Suppressor macrophage treated with lipopolysaccharide for 1 hour (primary cell): ENCODE measurements at places on chromosomes 3 and 15.

- no peak for DNase-seq
Measured at GRCh38 chr3:57757642-57758297, 1.7 kb downstream of the SLMAP start.

- DNase-seq, result peak; percentile 16
Measured at GRCh38 chr15:47711655-47712054, 5.7 kb upstream of the SEMA6D start.

GRCh38 chr3:142118911-142119310, 30.4 kb downstream of the TFDP2 start:
- DNase-seq, result no peak

DNA sequence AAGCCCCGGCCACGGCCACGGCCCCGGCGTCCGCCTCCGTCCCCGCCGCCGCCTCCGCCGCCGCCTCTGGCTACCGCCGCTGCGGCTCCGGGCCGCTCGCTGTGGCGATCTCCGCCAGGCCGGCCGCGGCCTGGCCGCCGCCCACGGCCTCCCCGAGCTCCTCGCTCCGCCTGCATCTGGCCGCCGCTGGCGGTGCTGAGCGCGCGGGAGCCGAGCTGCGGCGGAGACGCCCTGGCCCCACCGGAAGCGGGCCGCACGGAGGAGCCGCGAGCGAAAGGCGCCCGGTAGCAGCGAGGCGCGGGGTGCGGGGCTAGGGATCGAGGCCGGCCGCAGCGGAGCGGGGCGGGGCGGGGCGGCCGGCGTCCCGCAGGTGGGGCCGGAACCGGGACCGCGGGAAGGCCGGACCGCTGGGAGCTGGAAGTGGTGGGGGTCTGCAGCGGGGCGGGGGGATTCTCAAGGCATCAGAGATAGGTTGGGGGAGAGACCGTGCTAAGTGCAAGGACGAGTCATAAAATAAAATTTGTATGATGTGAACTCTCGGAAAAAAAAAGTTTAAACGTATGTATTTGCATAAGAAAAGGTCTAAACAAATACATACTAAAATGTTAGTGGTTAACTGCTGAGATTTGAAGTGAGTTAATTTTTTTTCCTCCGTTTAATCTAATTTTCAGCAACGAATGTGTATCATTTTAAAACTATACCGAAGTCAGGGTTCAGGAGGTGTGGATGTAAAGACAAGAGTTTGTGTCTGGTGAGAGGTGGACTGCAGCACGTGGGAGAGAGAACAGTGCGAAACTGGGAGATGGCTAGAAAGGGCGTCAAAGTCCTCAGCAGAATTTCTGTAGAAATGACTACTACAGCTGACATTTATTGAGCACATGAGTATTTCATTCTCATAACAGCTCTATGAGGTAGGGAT, at the start of gene AVEN:
Gene AVEN (minus strand): TSS at position 334 of the 919 bp plus-strand sequence. CDS start 158 bp downstream, at position 176.
- DNase-seq, result peak; percentile 76

- DNase-seq, result no peak
Measured at GRCh38 chr15:48358229-48359152, 27.3 kb downstream of the DUT start.

DNA sequence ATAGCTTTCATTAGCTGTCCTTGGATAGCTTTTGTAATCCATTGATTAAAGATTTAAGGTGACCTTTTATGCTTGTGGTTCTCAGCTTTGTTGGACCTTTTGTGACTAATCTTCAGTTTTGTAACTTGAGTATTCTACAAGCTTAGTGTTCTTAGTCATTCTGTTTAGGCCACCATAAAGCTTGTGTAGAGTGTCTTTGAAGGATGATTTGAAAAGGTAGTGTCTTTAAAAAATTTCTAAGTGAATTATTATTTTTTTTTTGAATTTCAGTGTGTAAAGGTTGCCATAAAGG, 7.5 kb downstream of the MORF4L1 start:
- peak; percentile 41 for DNase-seq

GRCh38 chr3:159390656-159391212, 588.9 kb downstream of the MFSD1 start:
- no peak for DNase-seq

DNA sequence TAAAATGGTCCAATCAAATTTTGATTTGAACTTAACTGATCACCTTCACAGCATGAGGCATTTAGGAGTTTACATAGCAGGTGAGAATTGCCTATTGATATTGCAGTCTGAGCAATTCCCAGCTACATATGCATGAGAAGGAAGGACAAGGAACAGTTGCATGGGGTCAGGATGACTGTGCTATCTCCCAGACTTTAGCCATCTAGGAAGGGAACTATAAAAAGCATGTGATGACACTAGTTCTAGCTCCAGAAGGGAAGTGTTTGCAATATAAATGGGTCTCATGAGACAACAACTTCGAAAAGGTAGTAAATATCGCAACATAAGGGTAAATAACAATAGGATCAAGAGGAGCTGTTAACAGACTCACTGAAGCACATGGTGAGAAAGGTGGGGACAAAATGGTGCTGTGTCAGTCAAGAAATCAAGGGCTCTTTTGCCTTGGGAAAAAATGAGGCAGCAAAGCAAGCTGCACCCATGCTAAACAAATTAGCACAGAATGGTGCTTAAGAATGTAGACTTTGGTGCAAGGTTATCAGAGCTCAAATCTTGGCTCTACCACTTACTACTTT, 90.4 kb upstream of the SLC2A2 start:
- DNase-seq, result no peak

GRCh38 chr3:189834462-189834861, 203.3 kb downstream of the TP63 start:
- DNase-seq, result no peak

DNA sequence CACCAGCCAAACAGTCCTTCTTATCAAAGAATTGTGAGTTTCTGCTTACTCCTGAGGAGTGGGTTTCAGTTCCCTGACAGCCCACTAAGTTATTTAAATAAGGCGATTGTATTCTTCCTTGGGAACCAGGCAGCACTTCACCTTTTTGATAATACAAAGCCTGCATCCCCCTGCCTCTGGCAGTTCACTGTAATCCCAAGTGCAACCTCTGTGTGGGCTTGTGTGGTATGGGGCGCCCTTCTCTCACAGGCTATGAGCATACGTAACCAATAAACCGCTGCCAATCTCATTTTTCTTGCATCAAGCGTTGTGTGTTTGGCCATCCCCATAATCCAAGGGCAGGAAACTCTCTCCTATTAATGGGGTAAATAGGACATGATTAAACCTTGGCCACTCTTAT, 1025.6 kb downstream of the NSUN3 start:
- no peak for DNase-seq

DNA sequence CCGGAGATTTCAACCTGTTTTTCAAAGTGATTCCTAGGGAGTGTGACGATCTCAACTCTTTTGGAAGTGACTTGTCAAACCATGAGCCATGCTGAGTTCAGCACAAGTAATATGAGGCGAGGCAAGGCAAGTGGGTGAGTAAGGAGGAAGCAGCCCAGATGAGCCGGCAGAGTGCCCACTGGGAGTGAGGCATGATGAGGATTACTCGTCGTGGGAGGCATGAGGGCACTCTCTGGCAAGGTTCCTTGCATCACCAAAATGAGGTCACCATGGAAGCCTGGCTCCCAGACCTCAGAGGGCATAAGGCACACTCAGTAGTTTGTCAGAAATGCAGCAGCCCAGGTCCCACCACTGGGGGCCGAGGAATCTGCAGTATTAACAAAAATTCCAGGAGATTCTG, 636.1 kb downstream of the MAGI1 start:
- DNase-seq, result peak; percentile 59

DNA sequence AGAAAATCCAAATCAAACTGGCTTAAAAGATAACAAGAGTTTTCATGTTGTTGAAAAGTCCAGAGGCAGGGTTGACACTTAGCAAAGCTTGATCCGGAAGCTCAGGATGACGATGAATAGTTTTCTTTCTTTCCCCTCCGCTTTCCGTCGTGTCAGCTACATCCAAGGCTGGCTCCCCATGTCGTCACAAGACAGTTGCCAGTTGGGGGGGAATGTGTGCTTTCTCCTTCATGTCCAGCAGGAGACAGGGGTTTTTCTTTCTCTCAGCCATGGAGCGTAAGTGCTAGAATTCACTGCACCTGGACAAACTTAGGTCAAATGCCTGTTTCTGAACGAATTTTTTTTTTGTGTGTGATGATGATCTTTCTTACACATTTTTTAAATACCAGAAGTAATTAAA, 273.8 kb upstream of the RGMA start:
- peak; percentile 6 for DNase-seq

GRCh38 chr15:55372701-55373440, 35.3 kb downstream of the CCPG1 start:
- DNase-seq, result no peak

- DNase-seq, result no peak
Measured at GRCh38 chr15:70109531-70109930, 11.8 kb upstream of the TLE3 start.

DNA sequence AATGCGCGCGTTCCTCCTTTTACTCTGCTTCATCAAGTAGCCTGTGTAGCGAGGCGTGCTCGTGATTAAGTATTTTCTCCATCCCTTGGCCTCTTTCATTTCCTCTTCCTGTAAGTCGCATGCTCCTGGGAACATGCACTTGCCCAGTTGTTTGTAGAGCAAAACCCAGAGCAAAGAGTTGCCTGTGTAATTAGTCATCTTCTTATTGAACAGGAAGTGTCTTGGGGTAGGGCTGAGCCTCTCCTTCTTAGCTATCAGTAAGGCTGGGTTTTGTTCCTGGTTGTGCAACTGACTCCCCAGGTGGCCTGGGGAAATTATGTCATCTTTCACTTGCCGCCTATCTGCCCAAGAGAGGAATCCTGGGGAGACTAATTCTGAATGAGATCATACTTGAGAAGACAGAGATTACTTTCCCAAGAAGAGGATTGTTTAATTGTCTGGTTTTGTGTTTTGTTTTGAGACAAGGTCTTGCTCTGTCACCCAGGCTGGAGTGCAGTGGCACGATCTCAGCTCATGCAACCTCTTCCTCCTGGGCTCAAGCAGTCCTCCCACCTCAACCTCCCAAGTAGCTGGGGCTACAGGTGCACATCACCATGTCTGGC, 14.9 kb downstream of the LIPH start:
- DNase-seq, result peak; percentile 93

- no peak for DNase-seq
Measured at GRCh38 chr3:144774897-144775296, 803.3 kb downstream of the DIPK2A start.

- no peak for DNase-seq
Measured at GRCh38 chr3:8984526-8984925, 21.3 kb upstream of the RAD18 start.

DNA sequence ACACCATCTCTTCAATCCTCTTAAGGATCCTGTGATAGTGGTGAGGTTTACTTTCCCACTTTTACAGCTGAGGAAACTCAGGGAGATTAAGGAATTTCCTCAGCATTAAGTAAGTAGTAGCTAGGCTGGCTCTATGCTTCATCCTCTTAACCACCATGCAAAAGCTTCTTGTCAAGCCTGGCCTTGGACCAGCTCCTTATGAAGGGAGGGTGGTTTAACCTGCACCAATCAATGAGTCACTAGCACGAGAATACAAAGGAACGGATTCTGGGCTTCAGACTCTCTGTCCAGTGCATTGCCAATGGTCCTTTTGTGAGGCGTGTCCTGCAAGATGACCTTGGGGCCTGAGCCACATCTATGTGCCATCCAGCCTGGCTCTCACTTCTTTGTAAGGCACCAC, 202.0 kb upstream of the CFAP20DC start:
- no peak for DNase-seq

DNA sequence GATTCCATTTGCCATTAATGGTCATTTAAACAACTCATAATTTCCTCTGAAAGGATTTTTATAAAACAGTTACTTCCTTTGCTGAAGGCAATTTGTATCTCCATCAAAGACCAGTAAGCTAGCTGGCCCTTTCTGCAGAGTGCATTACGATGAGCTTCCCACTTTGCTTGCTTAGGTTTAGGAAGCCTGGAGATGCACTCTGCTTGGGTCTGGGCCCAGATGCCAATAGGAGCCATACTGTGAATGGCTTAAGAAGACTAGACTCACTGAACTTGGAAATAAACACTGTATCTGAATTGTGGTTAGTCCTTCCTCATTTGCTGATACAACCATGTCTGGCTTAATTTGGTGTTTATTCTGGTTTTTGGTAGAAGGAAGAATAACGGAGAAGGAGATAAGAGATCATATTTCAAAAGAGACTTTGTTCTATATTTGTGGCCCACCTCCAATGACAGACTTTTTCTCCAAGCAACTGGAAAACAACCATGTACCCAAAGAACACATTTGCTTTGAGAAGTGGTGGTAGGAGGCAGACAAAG, 38.1 kb downstream of the OXNAD1 start:
- no peak for DNase-seq

- DNase-seq, result no peak
Measured at GRCh38 chr3:179977356-179977755, 59.4 kb downstream of the PEX5L start.

DNA sequence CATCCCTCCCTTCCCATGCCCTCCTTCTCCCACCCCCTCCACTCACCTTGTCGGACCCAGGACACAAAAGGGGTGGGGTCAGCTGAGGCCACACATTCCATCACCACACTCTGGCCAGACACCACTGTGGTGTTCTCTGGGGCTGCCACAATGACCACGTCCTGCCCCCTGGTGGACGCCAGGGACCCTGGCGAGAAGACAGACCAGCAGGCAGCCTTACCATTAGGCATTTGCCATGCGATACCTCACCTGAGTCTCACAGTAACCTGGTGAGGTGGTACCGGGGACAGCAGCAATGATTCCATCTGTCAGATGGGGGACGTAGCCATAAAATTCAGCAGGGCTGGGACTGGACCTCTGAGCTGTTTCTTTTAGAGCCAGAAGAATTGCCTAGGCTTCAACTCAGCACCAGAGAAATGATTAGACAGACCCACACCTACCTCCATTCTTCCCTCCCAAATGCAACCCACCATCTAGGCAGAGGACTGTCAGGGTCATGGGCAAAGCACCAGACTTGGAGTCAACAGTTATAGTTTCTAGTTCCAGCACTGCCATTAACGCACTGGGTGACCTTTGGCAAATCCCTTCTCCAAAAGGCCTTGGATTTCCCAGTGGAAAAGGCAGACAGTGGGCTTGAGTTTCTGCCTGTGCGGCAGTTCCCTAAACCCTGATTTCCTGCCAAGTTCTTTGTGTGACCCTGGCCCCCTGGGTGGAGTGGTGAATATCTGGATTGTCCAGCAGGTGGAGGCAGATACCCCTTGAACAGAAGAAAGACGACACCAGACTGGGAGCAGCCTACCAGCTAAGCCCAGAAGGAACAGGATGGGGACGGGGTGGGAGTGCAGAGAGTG, 21.8 kb downstream of the IGDCC4 start:
- DNase-seq, result peak; percentile 67

DNA sequence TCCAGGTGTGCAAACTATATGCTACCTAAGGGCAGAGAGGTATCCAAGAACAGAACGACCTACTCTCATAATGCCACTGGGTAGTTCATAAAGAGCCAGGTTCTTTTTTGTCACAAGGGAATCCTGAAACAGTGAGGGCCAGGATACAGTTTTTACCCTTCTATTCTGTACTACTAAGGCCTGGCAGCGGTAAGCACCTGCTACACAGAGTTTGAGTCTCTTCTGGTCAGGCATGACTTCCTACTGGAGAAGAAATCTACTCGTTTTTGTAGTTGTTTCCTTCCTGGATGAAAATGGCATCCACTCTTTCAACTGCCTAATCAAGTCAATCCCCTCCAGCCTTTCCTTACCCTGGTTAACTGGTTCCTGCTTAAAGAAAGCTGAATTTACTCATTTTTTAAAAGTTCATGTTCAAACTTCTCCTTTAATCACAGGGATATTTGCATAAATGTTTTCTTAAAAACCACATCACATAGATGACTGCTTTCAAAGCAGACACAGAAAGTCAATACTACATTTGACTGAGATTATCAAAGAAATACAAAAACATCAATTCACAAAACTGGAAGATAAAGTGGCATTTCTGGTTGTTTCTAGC, 40.0 kb downstream of the MAP4 start:
- no peak for DNase-seq
